ENCODE measurements at places on chromosomes 16 and 17. TPM values are rescaled to one million over a fixed set of nuclear protein-coding genes. Genes with fewer than 3 reads are reported as not detected.

PLLP gene
- 0.37 TPM for total RNA-seq

CDK5R1 gene
- 5.8 TPM for total RNA-seq

CX3CL1 gene
- total RNA-seq = not detected

NSF gene
- 62.8 TPM for total RNA-seq

AANAT gene
- total RNA-seq = not detected

CCDC78 gene
- 3.9 TPM for total RNA-seq

ABCA10 gene
- total RNA-seq = 0.26 TPM

DPEP1 gene
- total RNA-seq = not detected

CD300H gene
- not detected for total RNA-seq

PRR15L gene
- total RNA-seq = not detected

RHBDF2 gene
- 52.1 TPM for total RNA-seq

CES5A gene
- total RNA-seq = not detected

FGF11 gene
- total RNA-seq = 16.6 TPM

SRP68 gene
- 86.0 TPM for total RNA-seq

ZNF778 gene
- 7.4 TPM for total RNA-seq

MED13 gene
- 46.9 TPM for total RNA-seq

BOLA2 gene
- 10.9 TPM for total RNA-seq

PMFBP1 gene
- total RNA-seq = 5.2 TPM

CRHR1 gene
- total RNA-seq = not detected

KRT16 gene
- total RNA-seq = not detected

PLA2G10 gene
- total RNA-seq = not detected

TMEM114 gene
- total RNA-seq = not detected

CHST5 gene
- not detected for total RNA-seq

AKTIP gene
- 56.8 TPM for total RNA-seq

HAP1 gene
- total RNA-seq = 0.11 TPM

PYY gene
- total RNA-seq = not detected

CCDC40 gene
- total RNA-seq = not detected

CPHXL2 gene
- not detected for total RNA-seq

TPSB2 gene
- not detected for total RNA-seq

PPP1R27 gene
- not detected for total RNA-seq

TEX14 gene
- total RNA-seq = 0.10 TPM
